Natural killer cell treated with Interleukin-12 subunit alpha and Interleukin-12 subunit beta and Interleukin-15 and Interleukin-18, amount 100 ng/mL, for 72 hours (primary cell): ENCODE measurements at places on chromosomes 6 and 20.

DNA sequence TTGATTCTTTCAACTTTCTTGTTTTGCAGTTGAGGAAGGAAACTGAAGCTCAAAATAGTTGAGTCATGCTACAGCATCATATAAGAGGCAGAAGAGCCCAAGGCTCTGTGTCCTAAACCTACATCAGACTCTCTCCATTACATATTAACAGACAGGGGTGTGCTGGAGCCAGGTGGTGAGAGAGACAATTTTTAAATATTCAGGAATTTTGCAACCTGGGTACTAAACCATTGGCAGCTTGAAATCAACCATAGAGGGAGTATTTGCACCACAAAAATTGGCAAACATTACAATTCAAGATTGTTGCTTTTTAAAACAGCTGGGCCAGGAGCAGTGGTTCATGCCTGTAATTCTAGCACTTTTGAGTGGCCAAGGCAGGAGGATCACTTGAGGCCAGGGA, 65.8 kb upstream of the SOX4 start:
- DNase-seq: no peak

GRCh38 chr20:32964575-32964974, 39.7 kb downstream of the SUN5 start:
- DNase-seq: no peak

GRCh38 chr6:15391500-15391899, 145.6 kb downstream of the JARID2 start:
- DNase-seq: no peak

DNA sequence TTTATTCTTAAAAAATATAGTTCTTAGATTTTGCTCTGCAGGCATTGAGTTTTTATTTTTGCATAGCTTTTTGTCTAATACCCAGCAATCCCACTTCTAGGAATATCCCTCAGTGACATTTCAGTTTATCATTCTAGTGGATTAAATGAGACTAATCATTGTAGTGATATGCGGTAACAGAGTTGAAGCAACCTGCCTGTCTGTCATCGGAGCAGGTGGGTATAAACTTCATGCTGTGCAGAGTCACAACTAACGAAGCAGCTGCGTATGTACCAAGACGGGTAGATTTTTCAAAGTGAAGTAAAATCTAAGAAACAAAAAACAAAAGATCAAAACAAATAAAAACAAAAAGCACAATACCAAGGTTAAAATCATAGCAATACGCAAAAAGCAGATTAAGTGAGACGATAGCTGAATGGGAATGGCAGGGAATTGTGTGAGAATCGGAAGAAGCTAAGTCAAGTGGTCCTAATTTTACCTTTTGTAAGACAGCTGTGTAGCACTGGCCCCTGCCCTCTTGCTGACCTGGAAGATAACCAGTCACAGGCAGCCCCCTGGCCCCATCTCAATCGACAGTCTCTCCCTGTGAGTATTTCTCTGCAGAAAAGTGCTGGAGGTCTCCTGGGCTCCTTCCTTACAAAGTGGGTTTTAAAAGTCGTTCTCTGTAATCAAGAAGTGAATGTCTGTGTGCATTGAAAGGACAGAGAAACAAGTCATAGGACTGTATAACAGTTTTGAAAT, 169.2 kb downstream of the OR2B2 start:
- no peak for DNase-seq
